Activated gamma-delta T cell treated with anti-CD3 and anti-CD28 coated beads, Interleukin-2, amount 50 U/mL, for 16 hours (primary cell): ENCODE measurements at places on chromosomes 2 and 18.

DNA sequence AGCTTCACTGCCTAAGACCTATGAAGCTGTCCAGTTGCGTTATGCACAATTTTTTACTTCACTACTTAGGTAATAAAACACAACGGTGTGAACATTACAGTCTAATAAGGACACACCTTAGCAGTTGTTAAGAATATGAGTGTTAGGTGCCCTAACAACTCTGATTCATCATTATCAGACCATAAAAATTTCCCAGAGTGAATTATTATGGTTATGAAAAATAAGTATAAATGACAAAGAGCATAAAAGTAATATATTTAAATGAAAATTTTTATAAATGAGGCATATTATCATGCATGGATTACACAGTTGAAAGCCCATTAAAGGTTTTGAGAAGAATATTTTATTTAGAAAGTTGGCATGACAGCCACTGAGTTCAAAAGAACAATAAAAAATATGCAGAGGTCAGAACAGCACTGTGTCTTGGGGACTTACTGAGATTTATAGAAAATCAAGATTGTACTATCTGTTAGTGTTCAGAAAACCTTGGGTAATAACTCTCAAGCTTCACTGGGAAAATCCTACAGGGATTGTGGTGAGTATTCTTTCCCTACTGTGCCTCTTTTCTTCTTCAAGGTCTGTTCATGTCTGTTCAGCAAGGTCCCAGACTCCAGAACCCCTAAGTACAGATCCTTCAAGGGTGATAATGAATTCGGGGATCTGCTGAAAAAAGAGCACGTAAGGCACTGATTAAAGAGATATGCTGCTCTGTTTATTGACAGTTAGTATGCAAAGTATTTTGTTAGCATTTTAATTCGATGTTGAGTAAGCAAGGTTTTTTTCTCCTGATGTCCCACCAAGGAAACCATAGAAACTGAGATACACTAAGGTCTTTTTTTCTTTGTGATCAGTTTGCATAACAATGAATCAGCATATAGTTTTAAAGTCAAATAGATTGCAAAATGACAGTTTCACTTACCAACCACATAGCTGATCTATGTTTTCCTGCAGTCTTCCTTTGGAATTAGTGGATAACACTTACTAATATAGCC lies 250.0 kb downstream of the DSEL start:
- DNase-seq = no peak

DNA sequence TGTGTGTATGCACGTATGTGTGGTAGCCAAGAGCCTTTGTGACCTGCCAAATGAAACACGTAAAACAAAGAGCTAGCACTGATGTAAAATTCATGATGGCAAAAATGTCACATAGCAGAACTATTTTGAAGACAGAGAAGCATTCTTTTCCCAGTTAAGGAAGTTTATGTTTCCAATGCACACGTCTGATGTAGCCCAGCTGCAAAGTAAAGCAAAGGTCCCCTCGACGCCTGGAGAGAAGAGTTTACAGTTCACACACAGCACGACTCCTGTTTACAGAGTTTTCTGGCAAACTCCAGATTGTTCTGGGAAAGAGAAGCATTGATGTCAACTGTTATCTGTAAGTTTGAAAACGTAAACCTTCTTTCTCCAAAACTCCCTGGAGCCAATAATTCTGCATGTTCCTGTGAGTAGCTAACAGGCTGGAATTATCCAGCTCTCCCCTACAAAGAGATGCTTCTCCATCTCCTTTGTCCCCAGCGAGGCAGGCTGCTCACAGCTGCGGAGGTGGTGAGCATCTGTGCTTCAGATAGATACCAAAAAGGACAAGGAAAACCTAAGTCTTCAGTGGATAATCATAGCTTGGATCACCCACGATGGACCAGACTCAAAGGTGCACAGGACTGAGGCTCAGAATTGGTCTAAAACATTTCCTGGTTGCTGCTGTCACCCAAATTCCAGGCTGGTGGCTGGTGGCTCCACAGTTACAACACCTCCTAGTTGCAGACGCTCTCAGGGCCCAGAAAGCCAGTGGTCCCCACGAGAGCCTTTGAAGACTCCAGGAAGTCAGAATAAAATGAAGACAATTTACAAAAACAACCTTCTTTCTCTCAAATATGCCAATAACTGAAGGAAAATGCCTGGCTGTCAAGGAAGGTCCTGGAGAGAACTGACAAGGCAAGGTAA lies 87.4 kb downstream of the COL6A3 start:
- no peak for DNase-seq

GRCh38 chr2:64177315-64177714 lies 33.1 kb upstream of the PELI1 start:
- no peak for DNase-seq

GRCh38 chr18:57210716-57211411 lies 64.0 kb downstream of the BOD1L2 start:
- DNase-seq = no peak

DNA sequence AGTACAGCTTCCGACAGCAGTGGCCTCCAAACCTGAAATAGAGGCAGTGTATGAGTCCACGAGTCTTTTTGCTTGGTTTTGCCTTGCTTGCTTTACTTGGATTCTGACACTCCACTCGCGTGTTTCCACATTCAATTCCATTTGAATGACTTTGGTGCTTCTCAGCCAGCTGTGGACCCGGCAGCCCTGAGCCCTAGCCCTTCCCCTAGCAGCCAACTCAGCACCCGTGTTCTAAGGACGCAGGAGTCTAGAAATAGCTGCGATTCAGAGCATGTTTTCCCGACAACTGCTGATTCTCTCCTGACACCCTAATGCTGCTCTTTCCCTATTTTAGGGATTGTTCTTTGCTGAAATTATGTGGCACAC lies 20.6 kb downstream of the LRRFIP1 start:
- no peak for DNase-seq

DNA sequence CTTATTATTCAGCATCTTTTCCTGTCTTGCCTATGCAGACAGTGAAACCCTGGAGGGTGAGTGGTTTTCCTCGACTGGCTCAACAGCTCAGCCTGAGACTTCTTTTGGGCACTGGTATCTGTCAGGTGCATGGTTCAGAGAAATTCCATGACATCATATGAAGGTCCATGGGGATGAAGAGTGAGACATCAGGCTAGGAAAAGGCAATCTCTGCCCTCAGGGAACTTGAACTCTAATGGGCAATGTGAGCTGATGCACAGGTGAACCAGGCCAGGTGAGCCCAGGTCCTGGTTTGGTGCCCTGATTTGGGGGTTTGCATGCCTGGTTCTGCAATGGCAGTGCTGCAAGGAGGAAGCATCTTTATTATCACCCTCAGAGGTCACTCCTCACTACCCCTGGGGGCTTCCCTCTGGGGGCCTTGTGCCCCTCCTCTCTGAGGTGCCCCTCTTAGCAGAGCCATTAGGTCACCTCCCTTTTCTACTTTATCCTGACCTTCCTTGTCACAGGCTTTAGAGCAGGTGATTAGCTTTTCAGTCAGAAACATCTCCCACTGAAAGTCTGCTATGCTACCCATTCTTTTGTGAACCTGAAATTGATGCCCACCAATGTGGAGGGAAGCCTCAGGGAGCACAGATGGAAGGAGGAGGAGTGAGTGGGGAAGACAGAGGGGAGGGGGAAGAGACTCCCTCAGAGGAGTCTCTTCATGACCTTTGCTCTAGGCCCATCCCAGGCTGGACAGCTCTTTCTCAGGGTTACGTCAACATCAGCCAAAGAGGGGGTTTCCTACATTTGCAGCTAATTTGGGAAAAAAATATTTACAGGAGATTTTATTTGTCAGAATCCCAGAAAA lies 47.3 kb downstream of the MERTK start:
- DNase-seq = no peak

- DNase-seq = no peak
Observed at GRCh38 chr18:23422751-23423418, 30.2 kb upstream of the RIOK3 start.

GRCh38 chr18:3347286-3347803 lies 85.4 kb downstream of the MYL12B start:
- no peak for DNase-seq

GRCh38 chr2:109375131-109375561 lies 238.6 kb downstream of the SEPTIN10 start:
- no peak for DNase-seq

- no peak for DNase-seq
Observed at GRCh38 chr2:146652311-146652710, 1192.5 kb upstream of the ACVR2A start.

- DNase-seq = no peak
Observed at GRCh38 chr2:50723286-50723938, 308.5 kb downstream of the NRXN1 start.

DNA sequence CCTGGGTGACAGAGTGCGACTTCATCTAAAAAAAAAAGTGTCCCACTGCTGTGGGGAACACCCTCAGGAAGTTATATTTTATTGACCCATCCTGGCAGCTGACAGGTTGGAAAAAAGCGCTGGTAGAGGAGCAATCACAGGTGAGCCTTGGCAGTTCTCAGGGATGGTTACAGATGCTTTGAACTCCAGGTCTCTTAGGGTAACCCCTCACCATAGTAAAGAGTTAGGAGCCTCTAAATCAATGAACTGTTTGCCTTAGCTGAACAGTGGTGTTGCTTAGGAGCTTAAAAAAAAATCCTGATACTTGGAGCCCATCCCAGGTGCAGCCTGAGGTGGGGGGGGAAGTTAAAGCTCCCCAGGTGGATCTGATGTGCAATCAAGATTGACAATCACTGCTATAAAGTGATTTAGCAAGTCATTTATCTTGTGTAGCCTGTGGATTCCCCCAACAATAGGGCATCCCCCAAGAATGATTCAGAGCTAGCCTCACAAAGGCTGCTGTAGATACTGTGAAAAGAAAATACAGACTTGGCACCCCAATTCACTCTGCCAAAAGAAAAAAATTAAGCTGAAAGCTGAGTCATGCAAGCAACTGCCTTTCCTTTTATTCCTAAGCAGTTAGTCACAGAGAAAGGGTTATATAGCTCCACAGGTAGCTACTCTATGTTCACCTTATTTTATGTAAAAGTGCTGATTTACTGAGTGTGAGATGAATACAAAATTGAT lies 14.8 kb downstream of the SLC16A14 start:
- no peak for DNase-seq

GRCh38 chr2:130913891-130914290 lies 77.2 kb downstream of the ARHGEF4 start:
- no peak for DNase-seq

DNA sequence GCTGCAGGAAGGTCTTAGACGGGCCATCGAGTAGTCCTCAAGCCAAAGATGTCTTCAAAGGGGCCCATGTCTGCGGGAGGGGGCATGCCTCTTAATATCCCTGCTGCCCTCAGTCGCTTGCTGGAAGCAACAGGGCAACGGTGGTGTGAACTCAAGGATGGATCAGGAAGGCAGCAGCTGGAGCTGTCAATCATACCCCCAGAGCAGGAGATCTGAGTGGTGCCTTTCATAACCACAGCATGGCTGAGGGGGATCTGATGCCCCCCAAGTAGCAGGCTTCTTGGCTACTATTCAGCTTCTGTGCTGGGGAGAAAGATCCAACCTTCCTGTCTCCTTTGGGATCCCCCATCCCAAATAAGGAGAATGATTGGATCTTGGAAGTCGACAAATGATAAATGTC lies 46.4 kb downstream of the INSIG2 start:
- no peak for DNase-seq

DNA sequence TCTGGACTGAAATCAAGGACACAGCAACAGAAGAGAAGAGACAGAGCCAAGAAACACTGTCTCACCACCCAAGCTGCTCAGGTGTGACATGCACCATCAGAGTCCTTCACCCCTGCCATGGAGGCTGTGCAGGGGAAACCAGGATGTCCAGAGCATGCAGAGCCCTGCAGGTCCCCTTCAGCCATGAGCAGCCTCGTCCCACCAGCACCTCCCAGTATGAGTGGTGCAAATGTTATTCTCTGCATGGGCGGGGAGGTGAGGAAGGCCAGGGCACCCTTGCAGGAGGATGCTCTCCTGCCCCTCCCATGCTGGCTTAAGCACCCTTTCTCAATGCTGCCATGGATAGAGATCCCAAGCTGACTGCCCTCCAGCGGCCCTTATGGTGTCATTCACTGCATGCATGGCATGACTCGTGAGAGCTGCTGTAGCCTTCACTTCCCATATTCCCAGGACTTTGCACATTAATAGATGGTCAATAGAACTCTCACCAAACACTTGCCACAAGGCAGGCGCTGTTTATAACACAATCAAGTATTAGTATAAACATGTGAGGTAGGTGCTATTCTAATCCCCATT lies 171.0 kb downstream of the ANAPC1 start:
- no peak for DNase-seq

DNA sequence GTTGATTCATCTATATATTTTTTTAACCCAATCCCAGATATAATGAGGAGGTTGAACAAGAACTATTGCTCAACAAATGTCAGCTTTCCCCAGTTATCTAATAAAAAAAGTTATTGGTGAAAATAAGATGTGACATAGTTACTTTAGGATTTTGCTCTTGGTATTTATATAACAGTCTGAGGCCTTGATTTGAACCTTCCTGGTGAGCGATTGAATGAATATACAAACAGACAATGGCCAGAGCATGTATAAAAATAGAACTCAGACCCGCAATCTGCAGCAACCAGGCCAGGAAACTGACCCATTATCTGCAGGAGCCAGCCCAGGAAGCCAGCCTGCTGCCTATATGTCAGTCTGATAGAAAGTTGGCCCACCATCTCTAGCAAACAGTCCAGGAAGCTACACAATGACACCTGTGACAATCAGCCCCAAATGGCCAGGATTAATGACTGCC lies 81.6 kb downstream of the HS6ST1 start:
- no peak for DNase-seq

GRCh38 chr2:240129731-240130392 lies 6.2 kb downstream of the COPS9 start:
- no peak for DNase-seq

DNA sequence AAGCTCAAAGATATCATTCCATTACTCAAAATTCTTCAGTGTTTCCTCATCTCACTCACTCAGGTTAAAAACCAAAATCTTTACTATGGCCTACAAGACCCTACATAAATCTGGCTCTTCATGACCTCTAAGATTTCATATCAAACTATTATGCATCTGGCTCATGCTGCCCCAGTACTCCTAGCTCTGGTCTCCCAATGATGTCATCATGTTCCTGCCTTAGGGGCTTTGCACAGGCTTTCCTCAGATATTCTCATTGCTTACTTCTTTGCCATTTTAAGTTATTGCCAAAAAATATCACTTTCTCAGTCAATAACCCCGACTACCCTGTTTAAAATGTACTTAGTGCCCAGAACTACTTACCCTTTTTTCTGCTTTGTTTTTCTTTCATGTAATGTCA lies 33.0 kb upstream of the SPOPL start:
- no peak for DNase-seq

- no peak for DNase-seq
Observed at GRCh38 chr2:163314712-163315111, 421.1 kb downstream of the FIGN start.

GRCh38 chr2:181902625-181903024 lies 11.1 kb downstream of the ITPRID2 start:
- DNase-seq = no peak

- no peak for DNase-seq
Observed at GRCh38 chr2:6203291-6203959, 511.2 kb downstream of the SOX11 start.

DNA sequence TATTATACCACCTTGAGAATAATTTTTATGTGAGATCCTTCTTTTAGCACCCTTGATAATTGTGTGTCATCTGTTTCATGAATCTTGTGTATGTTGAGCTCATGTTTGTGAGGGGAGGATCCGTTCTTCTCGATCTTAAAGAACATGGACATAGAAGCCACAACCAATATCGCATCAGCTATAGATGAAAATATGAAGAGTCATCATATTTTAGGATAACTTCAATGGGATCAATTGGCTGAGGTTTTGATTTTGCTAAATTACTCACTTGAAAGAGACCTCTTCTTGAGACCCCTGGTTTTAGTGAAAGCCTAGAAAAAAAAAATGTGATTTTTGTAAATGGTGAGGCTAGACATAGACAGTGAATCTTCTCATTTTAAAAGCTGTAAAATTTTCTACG lies 385.3 kb upstream of the NRP2 start:
- no peak for DNase-seq
